ENCODE measurements at places on chromosomes 12 and 14. TPM values are rescaled to one million over a fixed set of nuclear protein-coding genes. Genes with fewer than 3 reads are reported as not detected.

Gene PKP2
- not detected for polyA plus RNA-seq

Gene SERPINA10
- not detected for polyA plus RNA-seq

Gene SERPINA9
- polyA plus RNA-seq = not detected

DNA sequence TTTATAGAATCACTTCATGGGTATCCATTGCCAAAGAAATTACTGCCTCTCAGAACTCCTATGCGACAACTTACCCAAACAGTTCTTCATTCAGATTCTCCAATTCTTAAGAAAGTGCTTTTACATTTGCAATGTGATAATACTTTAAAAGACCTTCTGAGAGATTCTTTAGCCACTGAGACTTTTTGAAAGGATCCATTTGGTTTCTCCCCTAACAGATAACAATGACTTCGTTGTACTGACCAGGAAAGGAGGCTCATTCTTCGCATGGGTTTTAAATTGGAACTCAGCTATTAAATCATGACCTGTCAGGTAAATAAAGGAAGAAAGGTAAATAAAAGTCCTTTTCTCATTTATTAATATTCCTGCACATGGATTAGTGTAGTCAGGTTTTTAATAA is 14.8 kb downstream of the ITPR2 start:
- DNase-seq = no peak

GRCh38 chr14:75426332-75427125 is 1.3 kb upstream of the JDP2 start:
- no peak for DNase-seq

DNA sequence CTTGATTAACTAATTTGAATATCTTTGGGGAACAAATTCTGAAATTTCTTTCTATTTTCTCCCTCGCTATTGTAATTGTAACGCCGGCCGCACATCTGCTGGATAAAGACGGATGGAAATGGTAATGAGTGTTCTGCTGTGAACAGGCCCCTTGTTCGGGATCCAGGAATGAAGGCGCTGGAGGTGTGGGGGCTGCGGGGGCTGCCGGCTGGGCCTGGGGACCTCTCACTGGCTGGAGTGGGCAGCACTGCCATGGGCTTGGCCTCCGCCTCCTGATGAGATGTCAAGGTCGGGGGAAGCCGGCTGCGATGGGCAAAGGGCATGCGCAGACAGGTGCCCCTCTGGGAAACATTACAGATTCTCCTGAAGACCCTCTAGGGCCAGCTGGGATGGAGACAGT is 175.4 kb downstream of the PHETA1 start:
- no peak for DNase-seq

GRCh38 chr12:28057856-28058615 is 85.5 kb upstream of the PTHLH start:
- DNase-seq = no peak

DNA sequence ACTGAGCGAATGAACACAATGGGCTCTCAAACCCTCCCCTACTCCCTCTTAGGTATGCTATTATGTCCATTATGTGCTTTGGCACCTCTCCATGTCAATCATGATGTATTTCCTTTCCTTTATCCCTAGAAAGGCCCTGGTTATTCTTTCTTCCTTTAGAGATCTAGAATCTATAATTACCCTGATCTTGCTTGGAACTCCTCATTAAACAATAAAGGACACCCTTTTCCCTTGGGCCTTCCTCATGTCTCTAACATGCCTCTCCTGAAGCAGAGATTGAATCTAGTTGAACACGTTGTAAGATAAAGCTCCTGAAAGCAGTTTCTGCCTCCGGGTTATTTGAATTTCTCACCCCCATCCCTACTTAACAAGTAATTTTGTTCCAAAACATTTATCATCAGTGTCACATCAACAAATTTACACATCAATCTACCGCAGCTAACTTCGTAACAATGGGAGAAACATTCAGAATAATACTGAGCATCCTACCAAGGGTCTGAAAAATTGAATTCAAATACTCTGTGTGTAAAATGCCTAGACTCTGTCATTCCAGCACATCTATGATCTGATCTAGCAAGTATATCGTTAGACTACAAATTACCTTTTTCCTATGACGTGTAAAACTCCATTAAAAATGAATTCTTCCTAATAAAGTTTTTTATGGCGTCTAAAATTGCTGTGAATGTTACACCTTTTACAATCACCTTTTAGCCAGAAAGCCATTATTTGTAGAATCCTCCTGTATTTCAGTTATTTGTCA is 5.4 kb downstream of the USP44 start:
- no peak for DNase-seq

- no peak for DNase-seq
Observed at GRCh38 chr12:13812168-13812567, 169.2 kb downstream of the GRIN2B start.

GRCh38 chr12:50647031-50647430 is 116.9 kb upstream of the ATF1 start:
- no peak for DNase-seq

DNA sequence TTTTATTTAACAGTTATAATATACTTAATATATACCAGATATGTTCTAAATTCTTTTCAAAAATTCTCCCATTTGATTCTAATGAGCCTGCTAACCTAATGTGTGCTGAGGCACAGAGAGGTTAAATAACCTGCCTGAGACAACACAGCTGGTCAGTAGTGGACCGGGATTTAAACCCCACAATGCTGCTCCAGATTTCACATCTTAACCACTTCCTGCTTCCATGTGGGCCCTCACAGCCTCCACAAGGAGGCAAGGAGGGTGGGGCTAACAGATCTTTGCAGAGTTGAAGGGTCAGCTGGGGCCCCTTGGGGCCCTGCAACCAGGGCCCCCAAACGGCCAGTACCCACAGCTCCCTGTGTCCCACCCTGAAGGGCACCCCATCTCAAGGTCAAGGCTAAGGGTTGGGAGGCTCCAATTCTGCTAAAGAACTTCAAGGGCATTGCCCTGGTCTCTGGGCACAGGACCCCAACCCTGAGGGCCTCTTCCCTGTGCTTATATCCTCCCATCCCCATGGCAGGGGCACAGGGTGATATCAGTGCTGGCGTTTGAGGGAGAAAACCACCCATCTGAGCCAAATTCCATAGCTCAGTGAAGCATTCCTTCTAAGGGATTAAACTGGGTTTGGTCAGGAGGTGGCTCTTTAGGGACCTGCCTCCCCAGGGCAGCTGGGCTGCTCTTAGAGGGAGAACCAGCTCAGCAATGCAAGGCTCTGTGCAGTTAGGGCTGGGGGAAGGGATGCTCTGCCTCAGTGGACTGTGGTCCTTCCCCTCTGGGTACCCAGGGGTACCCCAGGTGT is 2.2 kb downstream of the KRT80 start:
- DNase-seq = no peak

DNA sequence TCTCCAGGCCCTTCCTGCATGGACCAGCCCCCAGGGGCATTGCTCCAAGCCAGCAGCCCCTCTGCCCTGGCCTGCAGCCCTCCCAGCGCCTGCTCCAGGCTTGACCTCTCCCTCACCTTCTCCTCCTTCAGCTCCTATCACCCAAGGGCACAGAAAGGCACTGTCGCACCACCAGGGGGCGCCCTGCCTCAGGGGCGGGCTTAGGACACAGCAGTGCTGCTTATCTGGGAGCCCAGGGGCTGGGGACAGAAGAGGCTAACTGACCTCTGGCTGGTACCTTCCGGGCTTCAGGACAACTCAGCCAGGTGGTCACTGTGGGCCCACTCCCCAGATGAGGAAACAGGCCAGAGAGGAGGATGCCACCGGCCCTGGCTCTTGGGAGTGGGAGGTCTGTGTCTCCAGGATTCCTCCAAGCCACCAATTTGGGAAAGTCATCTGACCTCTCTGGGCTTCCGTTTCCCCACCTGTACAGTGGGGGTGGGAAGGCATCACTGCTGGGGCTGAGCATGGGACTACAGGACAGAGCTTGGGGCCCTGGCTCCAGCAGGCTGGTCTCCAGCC is 25.3 kb upstream of the GPR132 start:
- peak; percentile 85 for DNase-seq
